ENCODE measurements at places on chromosomes 3 and 15. TPM values are rescaled to one million over a fixed set of nuclear protein-coding genes. Genes with fewer than 3 reads are reported as not detected.

SI gene
- total RNA-seq, result not detected

ZIC4 gene
- total RNA-seq, result not detected

GRCh38 chr15:48298914-48299313 lies 32.3 kb upstream of the DUT start:
- no peak overlapping the region for H3K27ac ChIP-seq
- H3K4me3 ChIP-seq, result no peak overlapping the region
- H3K36me3 ChIP-seq, result no peaks in the 10 kb centered on the region
- DNase-seq, result no peak

ECE2 gene
- not detected for total RNA-seq

GRCh38 chr3:188021502-188022040 lies 132.4 kb upstream of the LPP start:
- no peak for DNase-seq
- H3K4me1 ChIP-seq, result no peaks in the 10 kb centered on the region
- H3K27me3 ChIP-seq, result peaks cover 2% of the 10 kb centered on the region
- H3K27ac ChIP-seq, result no peak overlapping the region
- peaks cover 1% of the 10 kb centered on the region for H3K36me3 ChIP-seq

GRCh38 chr15:76575679-76576078 lies 239.1 kb downstream of the ISL2 start:
- peaks cover 11% of the 10 kb centered on the region for H3K4me1 ChIP-seq
- no peaks in the 10 kb centered on the region for H3K27me3 ChIP-seq
- no peak for DNase-seq

All from naive thymus-derived CD8-positive, alpha-beta T cell (primary cell).